ENCODE measurements at places on chromosomes 3 and 15.

- no peak for DNase-seq
Measured at GRCh38 chr3:131802029-131802428, 232.8 kb downstream of the CPNE4 start.

DNA sequence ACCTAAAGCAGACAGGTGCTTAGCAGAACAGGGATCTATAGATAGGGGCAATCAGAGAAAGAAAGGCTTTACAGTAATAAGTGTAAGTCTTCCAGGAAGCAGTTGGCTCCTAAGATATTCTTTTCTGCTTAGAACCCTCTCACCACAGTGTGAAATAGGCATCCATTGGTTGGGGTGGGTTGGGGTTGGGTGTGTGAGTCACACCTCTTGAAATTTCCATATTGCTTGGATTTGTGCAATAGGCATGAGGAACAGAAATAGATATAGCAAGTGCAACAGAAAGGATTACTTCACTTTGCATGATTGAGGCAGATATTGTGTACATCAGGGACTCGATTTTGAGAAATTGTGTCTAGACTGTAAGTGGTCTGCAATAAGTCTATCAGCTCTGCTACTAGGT is 200.1 kb upstream of the GAP43 start:
- DNase-seq: no peak

DNA sequence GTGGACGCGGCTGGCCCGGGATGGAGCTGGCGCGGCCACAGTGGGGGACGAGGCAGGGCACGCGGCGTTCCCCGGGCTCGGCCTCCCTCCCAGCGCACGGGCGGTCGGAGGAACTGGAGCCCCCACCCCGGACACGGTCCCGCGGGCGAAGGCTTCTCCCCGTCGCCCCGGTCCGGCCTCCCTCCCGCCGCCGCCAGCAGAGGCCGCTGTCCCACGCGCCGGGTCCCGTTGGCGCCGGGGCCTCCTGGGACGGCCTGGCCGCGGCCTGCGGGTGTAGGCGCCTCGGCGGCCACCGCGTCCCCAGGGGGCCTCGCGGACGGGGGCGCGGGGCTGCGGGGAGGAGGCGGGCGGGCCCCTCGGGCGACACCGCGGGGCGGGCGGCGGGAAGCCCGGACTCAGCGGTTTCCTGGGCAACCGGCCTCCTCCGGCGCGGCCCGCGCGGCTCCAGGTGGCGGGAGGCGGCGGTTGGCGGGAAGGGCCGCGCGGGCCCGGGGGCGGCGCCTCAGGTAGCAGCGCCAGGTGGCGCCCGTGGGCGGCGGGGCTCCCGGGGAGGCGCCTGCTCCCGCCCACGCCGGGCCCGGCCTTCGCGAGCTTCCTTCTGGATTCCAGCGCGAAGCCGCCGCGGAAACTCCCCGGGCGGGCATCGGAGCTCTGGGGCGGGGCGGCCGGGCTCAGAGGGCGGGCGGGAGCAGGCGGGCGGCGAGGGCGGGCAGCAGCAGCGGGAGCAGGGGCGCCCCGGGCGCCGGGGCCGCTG is 26.7 kb downstream of the MELTF start:
- no peak for DNase-seq

GRCh38 chr3:59688636-59689035 is 638.8 kb upstream of the CFAP20DC start:
- no peak for DNase-seq

DNA sequence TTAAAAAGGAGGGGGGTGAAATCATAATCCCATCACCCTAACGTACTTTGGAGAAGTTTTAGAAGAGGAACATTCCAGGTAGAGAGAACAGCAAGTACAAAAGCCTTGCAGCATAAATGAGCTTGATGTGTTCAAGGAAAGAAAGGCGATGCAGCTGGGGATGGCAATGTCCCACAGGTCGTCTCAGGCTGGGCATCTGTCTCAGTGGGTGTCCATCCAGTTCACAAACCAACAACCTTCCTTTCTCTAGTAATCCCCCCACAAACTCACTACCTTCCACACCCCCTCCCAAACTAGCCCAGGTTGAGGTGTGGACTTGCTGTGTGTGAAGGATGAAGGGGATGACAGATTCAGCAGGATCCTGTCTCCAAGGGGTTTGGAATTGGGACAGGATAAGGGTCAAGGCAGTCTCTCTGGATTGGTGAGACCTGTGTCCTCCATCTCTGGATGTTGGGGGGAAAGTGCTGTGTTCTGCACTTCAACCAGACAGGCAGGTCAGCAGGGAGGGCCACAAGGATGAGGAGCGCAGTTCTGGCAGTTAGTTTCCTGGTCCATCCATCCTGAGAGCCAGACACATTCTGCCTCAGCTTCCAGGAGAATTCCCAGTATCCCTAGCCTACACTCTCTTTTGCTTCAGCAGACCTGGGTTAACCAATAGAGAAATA is 1.7 kb upstream of the ESYT3 start:
- no peak for DNase-seq

DNA sequence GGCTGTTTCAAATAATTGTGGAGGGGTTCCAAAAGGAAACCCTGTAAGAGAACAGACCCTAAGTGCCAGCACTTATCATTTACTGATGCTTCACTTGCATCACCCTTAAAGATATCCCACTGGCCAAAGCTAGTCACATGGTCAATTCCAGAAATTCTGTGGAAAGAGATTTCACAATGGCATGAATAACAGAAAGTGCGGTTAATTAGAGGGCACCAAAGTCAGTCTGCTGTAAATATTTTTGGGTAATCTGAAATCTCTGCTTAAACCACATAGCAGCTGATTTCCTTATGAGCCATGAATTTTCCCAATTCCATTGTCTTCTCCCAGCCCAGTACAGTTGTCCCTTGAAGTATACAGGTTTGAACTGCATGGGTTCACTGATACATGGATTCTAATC is 346.1 kb downstream of the SI start:
- DNase-seq: no peak

DNA sequence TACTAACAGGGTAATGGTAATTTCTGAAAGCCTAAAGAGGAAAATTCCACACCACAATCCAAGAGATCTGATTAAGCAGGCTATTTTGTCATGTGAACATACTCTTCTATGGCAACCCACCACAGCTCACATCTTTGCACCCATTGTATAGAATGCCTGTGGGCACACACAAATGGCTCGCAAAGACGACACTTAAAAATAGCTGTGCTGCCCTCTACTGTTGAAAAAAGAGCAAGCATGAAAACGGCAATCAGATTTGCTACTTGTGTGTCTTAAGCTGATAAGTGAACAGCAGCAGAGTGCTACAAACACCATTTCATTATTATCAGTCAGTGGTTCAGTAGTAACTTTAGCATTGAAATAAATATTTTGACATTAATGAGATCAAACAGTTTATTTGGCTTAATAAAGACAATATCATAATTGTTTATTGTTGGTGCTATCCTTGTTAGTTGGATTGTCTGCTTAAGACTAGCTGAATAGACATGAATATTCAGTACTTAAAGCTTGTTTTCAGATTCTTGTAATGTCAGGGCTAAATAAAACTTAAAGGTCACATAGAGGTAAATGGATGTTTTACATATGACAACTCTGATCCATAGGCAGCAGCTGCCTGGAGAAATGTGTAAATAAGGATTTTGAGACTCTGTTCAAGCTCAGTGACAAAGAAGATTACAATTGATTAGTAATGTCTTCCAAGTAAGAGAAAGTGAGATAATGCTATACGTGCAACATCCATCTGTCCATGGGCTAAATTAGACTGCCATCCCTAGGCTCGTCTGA is 199.1 kb downstream of the LRRN1 start:
- DNase-seq: no peak

- DNase-seq: no peak
Measured at GRCh38 chr3:160192310-160193029, 32.8 kb upstream of the C3orf80 start.

DNA sequence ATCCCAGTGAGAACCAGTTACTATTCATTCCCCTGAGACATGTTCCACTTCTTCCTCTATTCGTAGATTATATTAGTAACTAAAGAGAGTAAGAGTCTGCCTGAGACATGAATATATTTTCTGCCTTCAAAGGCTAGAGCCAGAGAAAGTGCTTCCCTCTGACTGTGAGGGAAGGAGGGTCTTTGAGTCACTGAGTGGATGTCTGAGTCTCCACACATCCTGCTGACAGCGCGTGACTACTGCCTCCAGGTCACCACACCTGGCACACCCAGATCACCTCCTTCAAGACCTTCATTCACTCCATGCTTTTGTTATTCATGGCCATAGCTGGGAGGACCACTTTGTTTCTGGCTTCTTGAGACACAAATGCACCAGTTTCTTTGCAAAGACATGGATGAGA is 135.6 kb downstream of the SOX2 start:
- no peak for DNase-seq

GRCh38 chr3:23686519-23686918 is 119.2 kb upstream of the UBE2E1 start:
- no peak for DNase-seq

- DNase-seq: no peak
Measured at GRCh38 chr15:60840703-60841411, 361.9 kb upstream of the ICE2 start.

DNA sequence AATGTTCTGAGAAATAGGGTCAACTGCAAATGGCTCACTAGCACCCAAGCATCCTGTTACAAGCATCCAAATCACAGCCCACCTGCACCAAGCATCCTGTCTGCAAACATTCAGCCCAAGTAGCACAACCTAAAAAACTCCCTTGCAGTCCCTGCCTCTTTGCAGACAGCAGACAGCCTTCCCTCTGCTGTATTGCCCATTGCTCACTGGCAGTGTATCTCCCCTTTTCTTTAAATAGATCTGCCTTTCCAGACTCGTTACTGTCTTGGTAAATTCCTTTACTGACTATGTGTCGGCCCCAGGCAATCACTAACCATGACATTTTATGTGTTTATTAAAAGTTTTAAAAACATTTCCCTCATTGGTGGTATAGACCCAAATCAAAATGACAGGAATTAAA is 155.4 kb downstream of the ADAMTSL3 start:
- DNase-seq: no peak

- no peak for DNase-seq
Measured at GRCh38 chr3:2567451-2567850, 468.8 kb downstream of the CNTN4 start.

DNA sequence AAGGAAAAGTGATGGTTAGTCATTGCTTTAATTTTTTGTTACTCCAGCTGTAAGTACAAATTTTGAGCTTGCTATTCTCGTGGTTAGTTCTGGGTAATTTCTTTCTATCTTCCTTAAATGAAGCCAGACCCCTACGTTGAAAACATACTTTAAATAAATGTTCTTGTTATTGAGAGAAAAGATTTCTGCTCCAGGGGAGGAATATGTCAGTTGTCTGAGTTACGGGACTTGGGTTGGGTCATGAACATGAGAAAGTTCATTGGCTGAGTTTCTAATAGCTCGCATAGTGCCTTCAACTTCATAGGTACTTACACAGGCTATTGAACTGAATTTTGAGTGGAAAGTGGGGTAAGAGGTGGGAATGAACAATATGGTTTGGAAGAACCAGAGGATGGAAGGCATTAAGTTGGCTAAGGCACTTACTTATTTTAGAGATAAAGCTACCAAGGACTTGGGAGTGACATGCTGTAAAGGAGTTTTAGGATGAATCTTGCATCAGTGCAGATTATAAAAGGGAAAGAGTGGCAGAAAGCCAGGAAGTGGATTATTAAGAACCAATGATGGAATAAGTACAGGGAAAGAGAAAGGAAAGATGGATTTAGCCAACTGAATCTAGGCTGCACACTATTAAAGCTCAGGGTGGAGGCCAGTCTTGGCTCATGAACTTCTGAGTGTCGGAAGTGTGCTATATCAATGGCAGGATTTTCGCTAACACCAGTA is 1.4 kb downstream of the RPSA start:
- no peak for DNase-seq

- DNase-seq: no peak
Measured at GRCh38 chr15:66621491-66622467, 56.0 kb upstream of the LCTL start.

DNA sequence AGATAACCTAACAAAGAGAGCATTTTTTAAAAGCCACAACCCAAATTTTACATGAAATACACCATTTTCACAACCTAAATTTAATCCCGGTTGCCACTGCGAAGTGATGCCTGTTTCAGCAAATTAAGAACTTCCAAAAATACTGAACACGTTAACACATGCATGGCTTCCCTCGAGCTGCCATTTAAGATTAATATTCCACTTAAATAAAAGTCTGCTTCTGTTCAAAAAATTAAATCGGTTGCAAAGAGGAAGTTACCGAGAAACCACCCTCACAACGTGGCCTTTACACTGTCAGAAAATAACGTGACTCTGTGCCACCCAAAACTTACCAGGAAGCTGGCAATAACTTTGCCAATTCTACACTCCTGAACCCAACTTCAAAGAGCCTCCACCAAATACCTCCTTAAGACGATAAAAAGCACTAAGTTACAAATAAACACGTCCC is 1.2 kb downstream of the TBL1XR1 start:
- DNase-seq: no peak
